ENCODE measurements at places on chromosomes 7 and 10.

DNA sequence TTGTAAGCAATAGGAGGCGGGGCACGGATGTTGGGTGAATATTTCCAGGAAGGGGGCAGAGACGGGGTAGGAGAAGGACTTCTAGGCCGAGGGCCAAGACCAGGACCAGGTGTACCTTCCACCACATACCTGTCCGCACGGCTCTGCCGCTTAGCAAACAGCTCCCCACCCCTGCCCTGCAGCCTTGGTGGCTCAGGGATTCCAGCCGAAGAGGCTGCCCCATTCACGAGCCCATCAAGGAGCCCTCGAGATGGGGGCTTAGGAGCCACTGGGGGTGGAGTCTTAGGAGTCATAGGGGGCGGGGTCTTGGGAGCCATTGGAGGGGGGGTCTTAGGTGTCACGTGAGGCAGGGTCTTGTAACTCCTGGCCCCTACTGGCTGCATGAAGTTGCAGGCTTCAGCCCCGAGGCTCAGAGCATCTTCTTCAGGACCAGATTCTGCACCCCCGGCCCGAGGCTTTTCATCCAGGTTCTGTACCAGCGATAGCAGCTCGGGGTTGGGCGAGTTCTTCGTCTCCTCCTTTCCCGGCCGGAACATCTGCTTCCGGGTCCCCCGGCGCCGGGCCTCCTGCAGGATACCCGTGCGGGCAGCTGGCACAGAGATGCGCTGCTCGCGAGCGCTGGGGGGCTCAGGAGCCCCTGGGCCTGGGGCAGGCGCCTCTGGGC, 6.1 kb upstream of the MYOZ1 start:
- DNase-seq = peak; percentile 23

GRCh38 chr7:22173685-22174573, 183.0 kb downstream of the RAPGEF5 start:
- DNase-seq = no peak

DNA sequence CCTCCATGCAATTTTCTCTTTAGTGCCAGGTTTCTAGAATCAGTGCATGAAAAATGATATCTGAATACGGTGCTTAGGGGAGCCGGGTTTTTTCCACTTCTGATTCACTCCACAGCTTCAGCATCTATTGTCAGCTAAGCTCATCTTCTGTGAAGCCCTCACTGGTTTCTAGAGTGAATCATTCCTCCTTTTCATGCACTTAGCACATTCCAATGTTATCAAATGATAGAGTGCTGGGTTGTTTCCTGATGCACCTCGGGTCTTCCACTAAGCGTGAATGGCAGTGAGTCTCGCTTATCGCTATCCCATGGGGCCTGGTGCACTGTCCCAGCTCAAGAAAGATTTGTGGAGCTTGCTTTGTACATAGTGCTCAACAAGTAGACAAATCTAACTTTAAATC, 170.9 kb upstream of the RHEB start:
- no peak for DNase-seq

GRCh38 chr7:4957847-4958476, 1.0 kb downstream of the MMD2 start:
- no peak for DNase-seq

DNA sequence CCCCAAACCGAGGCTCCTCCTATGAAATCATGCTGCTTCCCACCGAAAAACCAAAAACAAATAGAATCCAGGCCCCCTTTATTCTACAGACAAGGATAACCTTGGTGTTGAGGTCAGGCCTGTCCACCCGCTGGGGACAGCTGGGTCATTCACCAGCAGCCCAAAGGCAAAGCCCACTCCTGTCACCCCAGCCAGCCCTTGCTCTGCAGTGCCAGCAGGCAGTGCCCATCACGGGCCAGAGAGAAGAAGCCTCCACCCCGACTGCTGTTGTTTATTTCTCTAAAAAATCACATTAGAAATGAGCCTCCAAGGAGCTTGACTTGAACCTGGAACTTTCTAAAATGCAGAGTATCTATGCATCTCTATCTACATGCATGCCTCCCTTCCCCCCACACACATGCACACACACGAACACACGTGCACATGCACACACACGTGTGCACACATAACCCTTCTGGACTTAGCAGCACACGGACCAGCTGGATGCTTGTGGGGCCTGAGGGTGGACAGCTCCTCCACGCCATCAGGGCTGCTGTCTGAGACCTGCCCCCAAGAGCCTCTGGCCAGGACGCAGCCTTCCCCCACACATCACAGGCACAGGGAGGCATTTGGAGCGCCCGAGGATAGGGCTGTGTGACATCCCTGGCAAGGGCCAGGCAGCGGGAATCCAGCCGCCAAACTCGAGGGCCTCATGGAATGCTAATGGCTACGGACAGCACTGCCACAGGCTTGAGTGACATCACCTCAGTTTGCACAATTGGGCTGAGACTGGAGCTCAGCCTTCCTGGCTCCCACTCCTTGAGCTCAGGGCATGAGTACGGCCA, 22.8 kb downstream of the PRKAG2 start:
- DNase-seq = no peak

DNA sequence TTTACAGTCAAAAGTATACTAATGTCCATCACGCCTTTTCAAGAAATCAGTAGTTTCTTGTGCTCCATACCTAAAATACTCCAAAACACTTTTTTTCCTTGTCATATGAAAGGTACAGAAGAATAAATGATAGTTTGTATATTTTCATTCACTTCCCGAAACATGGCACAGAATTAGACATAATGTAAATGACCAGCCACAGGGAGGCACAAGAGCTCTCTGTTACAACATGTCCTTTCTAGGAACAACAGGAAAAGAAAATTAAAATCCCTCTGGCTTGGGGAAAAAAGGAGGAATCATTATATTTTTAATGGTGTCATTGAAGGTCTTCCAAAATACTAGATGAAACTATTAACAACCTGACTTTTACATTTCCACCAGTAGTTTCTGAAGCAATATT, 331.2 kb downstream of the ACTR3B start:
- DNase-seq = no peak

DNA sequence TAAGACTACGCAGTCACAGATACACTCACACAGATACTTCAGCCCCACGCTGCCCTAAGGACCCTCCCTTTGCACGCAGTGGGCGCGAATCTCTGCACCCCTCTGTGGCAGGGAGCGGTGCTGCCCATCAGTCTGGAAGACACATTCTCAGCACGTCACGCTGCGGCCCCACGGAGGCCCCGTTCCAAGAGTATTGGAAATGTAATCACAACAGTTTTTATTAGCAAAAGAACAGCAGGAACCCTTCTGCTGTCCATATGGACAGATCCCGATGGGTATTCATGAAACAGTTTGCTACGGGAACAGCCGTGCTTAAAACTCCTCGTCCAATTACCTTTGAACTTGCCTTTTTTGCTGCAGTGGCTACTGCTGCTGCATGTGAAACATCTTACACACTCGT, 131.0 kb downstream of the RPS24 start:
- no peak for DNase-seq

DNA sequence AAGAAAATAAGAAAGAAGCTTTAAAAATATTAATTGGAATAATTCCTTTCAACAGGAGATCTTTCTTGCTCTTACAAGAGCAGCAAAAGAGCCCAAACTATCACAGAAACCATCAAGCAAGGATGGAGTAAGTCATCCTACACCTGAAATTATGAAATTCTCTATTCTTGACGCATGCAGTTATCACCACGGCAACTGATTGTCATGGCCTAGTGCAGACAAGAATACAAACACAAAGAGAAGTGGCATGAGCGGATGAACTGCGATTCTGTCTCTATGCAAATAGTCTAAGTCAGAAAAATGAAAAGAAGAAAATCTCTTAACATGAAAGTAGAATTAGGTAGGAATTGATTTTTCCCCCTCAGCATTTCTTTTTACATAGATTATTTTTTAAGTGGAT, 54.8 kb upstream of the SLC35B4 start:
- no peak for DNase-seq

GRCh38 chr7:135811506-135811905, 62.9 kb upstream of the FAM180A start:
- DNase-seq = no peak

Data from progenitor cell of endocrine pancreas (in vitro differentiated cells).